ENCODE measurements at places on chromosomes 12 and 14. TPM values are rescaled to one million over a fixed set of nuclear protein-coding genes. Genes with fewer than 3 reads are reported as not detected.

Gene BAG5
- 16.6 TPM for total RNA-seq

Gene USP44
- total RNA-seq = 6.6 TPM

Gene TAS2R7
- total RNA-seq = not detected

Gene ZFC3H1
- 62.6 TPM for total RNA-seq

Gene PPFIA2
- not detected for total RNA-seq

Gene DEGS2
- total RNA-seq = 0.52 TPM

Gene FGF6
- not detected for total RNA-seq

Gene PLA2G1B
- total RNA-seq = not detected

Gene ACOT4
- total RNA-seq = 1.7 TPM

Gene NRIP2
- total RNA-seq = not detected

Gene TOMM20L
- not detected for total RNA-seq

Gene GALNT9
- 1.2 TPM for total RNA-seq

Gene MYF5
- not detected for total RNA-seq

Gene PRH2
- not detected for total RNA-seq

GRCh38 chr14:68247676-68248268 is 428.2 kb downstream of the RAD51B start:
- H3K36me3 ChIP-seq = no peaks in the 10 kb centered on the region
- no peak overlapping the region for H3K4me3 ChIP-seq
- H3K4me1 ChIP-seq = peaks cover 39% of the 10 kb centered on the region
- H3K27ac ChIP-seq = no peak overlapping the region

DNA sequence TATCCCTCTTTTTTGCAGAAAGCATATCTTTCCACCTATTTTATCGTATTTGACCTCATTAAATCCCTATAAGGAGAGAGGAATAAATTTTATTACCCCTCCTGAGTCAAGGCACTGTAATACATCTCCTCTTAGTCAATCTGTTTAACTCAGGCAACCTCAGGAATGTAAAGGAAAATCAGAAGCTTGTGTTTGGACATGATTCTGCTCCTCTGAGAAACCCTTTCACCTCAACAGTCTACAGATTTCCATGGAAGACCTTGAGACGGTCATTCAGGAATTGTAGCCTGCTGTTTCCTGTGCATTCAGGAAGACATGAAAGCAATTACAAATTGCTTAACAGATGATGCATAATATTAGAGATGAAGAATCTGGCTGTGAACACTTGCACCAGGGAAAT is 360.8 kb downstream of the PAWR start:
- H3K4me3 ChIP-seq = no peak overlapping the region
- no peaks in the 10 kb centered on the region for H3K4me1 ChIP-seq
- no peak overlapping the region for H3K27ac ChIP-seq
- H3K27me3 ChIP-seq = no peaks in the 10 kb centered on the region
- no peak for DNase-seq

GRCh38 chr14:65071544-65071943 is 30.8 kb downstream of the MAX start:
- H3K27me3 ChIP-seq = no peaks in the 10 kb centered on the region
- no peak for DNase-seq
- H3K36me3 ChIP-seq = peaks cover 20% of the 10 kb centered on the region
- no peak overlapping the region for H3K27ac ChIP-seq

GRCh38 chr12:49535921-49536525 is 2.8 kb upstream of the KCNH3 start:
- H3K4me1 ChIP-seq = peaks cover 7% of the 10 kb centered on the region
- H3K36me3 ChIP-seq = no peaks in the 10 kb centered on the region
- no peak for DNase-seq
- H3K27me3 ChIP-seq = peaks cover 26% of the 10 kb centered on the region

DNA sequence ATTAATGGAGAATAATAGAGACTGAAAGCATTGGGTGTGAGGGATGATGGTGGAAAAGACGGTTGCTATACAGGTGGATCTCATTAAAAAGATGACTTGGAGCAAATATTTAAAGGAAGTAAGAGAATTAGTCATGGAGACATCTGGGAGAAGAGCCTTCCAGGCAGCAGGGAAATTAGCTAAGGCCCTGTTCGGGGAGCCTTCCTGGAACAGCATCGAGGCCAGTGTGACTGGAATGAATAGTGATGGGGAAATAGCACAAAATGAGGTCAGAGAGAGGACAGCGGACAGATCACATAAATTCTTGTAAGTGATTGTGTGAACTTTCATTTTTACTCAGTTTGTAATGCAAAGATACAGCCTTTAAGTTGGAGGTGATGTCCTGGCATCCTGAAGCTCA is 842.3 kb downstream of the SLC6A15 start:
- no peak overlapping the region for H3K27ac ChIP-seq
- DNase-seq = no peak
- H3K27me3 ChIP-seq = no peaks in the 10 kb centered on the region

GRCh38 chr14:36320897-36321381 is 502 bp upstream of the MBIP start:
- H3K4me3 ChIP-seq = peak overlapping the region; percentile 97
- H3K4me1 ChIP-seq = peaks cover 22% of the 10 kb centered on the region
- peaks cover 3% of the 10 kb centered on the region for H3K36me3 ChIP-seq
- peak overlapping the region; percentile 96 for H3K27ac ChIP-seq

- H3K36me3 ChIP-seq = no peaks in the 10 kb centered on the region
- no peaks in the 10 kb centered on the region for H3K27me3 ChIP-seq
- no peak overlapping the region for H3K27ac ChIP-seq
- H3K4me1 ChIP-seq = no peaks in the 10 kb centered on the region
- no peak for DNase-seq
These were observed 333.0 kb downstream of the CCER1 start for GRCh38 chr12:90621927-90622326.

DNA sequence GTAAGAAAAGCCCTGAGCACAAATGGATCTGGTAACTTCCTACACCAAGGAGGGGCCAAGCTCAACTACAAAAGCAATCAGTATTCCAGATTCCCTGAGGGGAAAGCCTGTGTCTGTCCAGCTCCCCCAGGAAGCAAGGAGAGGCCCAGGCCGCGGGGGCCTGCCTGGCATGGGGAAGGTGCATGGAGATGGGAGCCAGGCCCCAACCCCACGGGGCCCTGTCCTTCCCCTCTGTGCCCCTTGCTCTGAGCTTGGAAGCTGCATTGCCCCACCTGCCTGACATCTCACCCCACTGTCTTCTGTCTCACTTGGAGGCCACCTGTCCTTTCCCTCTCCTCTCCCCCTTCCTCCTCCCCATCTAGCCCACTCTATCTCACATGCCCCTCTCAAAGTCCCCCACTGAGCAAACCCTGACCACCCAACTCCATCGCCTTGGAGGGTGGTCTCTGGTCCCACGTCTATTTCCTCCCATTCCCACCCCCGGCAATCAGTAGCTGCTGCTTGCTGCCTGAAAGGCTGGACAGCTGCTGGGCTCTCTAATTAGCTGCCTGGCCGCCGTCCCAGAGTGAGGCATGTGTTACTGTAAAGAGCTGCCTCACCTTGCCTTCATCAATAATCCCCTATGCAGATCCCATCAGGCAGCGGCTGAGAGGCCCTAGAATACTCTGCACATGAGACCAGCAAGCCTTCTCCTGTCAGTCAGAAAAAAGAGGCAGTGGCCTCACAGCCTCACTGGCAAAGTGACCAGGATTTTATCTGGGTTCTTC is 3.4 kb upstream of the TMEM229B start:
- H3K27ac ChIP-seq = no peak overlapping the region
- peaks cover 26% of the 10 kb centered on the region for H3K4me1 ChIP-seq
- peaks cover 7% of the 10 kb centered on the region for H3K36me3 ChIP-seq
- no peak for DNase-seq
- no peaks in the 10 kb centered on the region for H3K27me3 ChIP-seq

GRCh38 chr12:122888232-122888752 is 7.6 kb downstream of the VPS37B start:
- peak overlapping the region; percentile 77 for H3K4me3 ChIP-seq
- H3K36me3 ChIP-seq = peaks cover 5% of the 10 kb centered on the region
- peaks cover 78% of the 10 kb centered on the region for H3K4me1 ChIP-seq
- DNase-seq = peak; percentile 72

DNA sequence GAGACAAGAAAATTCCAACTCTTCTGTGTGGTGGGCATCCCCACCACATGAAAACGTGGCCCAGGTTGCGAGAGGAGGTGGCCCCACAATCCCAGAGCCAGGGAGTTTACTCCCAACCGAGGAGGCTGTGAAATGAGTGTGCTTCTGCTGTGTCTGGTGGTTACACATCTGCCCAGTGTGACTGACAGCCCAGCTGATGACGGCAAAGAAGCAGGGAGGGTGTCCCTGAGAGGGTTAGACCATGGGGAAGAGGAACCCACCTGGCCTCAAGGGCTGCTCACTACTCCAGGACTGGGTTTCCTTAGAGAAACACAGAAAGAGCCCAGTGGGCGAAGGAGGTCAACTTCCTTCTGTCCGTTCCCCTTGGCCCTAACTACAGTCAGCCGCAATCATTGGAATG is 24.6 kb downstream of the ZFP36L1 start:
- H3K27ac ChIP-seq = no peak overlapping the region
- DNase-seq = no peak
- no peaks in the 10 kb centered on the region for H3K27me3 ChIP-seq
- no peak overlapping the region for H3K4me3 ChIP-seq
- H3K36me3 ChIP-seq = no peaks in the 10 kb centered on the region
- peaks cover 45% of the 10 kb centered on the region for H3K4me1 ChIP-seq

- no peak overlapping the region for H3K27ac ChIP-seq
- DNase-seq = no peak
- no peaks in the 10 kb centered on the region for H3K27me3 ChIP-seq
- H3K4me3 ChIP-seq = no peak overlapping the region
These were observed 15.8 kb downstream of the TRIM9 start for GRCh38 chr14:51079085-51079484.

- DNase-seq = no peak
- H3K4me3 ChIP-seq = no peak overlapping the region
These were observed 181.3 kb downstream of the CACNA1C start for GRCh38 chr12:2234091-2234490.

GRCh38 chr12:89469361-89469760 is 55.2 kb downstream of the GALNT4 start:
- DNase-seq = peak; percentile 38
- no peak overlapping the region for H3K4me3 ChIP-seq
- peaks cover 42% of the 10 kb centered on the region for H3K4me1 ChIP-seq
- no peaks in the 10 kb centered on the region for H3K27me3 ChIP-seq

DNA sequence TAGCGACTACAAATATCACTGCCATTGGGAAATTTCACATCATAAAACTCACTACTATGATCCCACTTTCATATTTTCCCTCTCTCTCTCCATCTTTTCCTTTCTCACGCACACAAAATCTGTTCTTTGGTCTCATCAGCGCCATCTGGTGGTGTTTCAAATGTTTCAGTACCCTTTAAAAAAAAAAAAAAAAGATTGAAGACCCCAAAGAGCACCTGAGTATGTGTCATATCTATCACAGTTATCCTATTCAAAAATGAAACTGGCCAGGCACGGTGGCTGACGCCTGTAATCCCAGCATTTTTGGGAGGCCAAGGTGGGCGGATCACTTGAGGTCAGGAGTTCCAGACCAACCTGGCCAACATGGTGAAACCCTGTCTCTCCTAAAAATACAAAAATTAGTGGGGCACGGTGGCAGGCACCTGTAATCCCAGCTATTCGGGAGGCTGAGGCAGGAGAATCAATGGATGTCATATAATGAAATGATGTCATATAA is 72.4 kb downstream of the TTC9 start:
- peaks cover 2% of the 10 kb centered on the region for H3K4me1 ChIP-seq
- H3K27ac ChIP-seq = no peak overlapping the region
- no peaks in the 10 kb centered on the region for H3K27me3 ChIP-seq
- H3K4me3 ChIP-seq = no peak overlapping the region

DNA sequence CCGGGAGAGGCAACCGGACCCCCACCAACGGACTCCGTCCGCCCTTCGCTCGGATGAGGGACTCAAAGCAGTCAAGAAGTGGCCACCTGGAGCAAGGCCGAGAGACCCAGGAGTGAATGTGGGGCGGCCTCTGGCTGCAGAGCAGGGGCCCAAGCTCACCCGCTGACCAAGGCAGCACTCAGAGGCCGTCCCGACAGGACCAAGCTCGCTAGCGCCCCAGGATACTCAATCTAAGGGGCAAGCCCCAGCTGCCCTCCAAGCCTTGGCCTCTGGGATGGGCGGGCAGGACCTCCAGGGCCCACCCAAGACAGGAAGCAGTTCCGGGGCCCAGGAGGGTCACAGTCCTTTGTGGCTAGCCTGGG is 936 bp downstream of the AKT1 start:
- H3K4me3 ChIP-seq = peak overlapping the region; percentile 84
- no peak for DNase-seq
- H3K36me3 ChIP-seq = peaks cover 3% of the 10 kb centered on the region
- H3K27me3 ChIP-seq = no peaks in the 10 kb centered on the region
- no peak overlapping the region for H3K27ac ChIP-seq
- peaks cover 36% of the 10 kb centered on the region for H3K4me1 ChIP-seq

- H3K36me3 ChIP-seq = no peaks in the 10 kb centered on the region
- no peaks in the 10 kb centered on the region for H3K4me1 ChIP-seq
- no peak overlapping the region for H3K27ac ChIP-seq
- DNase-seq = no peak
- no peak overlapping the region for H3K4me3 ChIP-seq
These were observed 58.1 kb upstream of the DIO2 start for GRCh38 chr14:80269353-80269925.

All from activated naive CD4-positive, alpha-beta T cell treated with anti-CD3 and anti-CD28 coated beads for 36 hours (primary cell).